ENCODE measurements at places on chromosomes 13 and 19.

GRCh38 chr19:4732680-4733114 is 9.1 kb upstream of the DPP9 start:
- no peak for DNase-seq

- peak; percentile 57 for DNase-seq
Observed at GRCh38 chr19:7595466-7596133, at the start of gene CAMSAP3. CAMSAP3 (plus strand) TSS chr19:7595863; CDS start chr19:7596003, 140 bp downstream.

- DNase-seq = no peak
Observed at GRCh38 chr19:51194527-51195315, 30.2 kb upstream of the CD33 start.

GRCh38 chr13:99700468-99700867 is 199.2 kb downstream of the TM9SF2 start:
- no peak for DNase-seq

GRCh38 chr13:30798776-30799355 is 63.5 kb downstream of the ALOX5AP start:
- no peak for DNase-seq

DNA sequence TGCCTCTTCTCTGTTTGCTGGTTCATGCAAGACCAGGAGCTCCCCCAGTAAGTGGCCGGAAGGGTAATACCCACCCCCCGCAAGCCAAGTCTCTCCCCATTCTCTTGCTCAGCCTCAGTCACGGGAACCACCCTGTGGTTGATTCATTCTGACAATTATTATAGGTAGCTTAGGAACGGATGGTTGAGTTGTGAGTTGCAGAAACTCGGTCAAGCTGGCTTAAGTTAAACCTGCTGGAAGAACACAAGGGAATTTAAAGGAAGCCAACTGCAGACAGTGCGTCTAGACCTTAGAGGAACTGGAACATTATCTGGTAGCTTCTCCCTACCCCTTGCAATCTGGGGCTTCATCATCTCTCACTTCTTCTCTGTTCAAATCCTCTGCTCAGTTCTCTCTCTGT is 8.9 kb downstream of the FPR1 start:
- DNase-seq = no peak

DNA sequence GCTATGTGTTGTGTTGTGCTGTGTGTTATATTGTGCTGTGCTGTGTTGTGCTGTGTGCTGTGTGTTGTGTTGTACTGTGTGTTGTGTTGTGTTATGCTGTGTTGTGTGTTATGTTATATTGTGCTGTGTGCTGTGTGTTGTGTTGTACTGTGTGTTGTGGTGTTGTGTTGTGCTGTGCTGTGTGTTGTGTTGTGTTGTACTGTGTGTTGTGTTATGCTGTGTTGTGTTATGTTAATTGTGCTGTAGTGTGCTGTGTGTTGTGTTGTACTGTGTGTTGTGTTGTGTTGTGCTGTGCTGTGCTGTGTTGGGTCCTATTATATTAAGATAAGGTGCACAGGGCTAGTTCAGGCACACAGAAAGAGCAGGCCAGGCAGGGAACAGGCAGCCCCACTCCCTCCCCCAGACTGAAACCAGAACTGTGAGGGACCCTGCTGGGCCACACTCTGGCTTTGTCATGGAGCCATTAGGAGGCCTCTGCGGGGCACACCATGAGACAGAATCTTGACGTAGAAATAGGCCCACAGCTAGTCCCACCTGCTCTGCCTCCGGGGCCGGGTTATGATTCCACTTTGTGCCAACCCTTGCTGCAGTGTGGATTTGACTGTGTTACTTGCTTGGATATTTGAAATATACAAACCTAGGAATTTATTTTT is 12.1 kb downstream of the SOX1 start:
- DNase-seq = no peak

DNA sequence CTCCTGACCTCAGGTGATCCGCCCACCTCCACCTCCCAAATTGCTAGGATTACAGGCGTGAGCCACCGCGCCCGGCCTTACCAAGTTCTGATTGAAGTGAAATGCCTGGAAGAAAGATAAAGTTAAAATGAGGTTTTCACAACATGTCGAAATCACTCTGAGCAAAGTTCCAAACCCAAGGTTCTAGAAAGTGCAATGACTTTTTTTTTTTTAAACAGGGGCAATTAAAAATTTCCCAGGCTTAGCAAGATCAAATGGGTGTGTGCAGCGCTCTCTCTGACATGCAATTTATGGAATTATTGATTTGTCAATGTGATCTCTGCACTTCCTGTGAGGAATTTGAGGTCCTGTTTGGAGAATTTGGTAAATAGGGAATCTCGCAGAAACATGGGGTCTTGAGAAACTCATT is 12.8 kb upstream of the MAP2K2 start:
- DNase-seq = no peak

GRCh38 chr19:32022044-32022640 is 323.3 kb upstream of the ZNF507 start:
- no peak for DNase-seq

DNA sequence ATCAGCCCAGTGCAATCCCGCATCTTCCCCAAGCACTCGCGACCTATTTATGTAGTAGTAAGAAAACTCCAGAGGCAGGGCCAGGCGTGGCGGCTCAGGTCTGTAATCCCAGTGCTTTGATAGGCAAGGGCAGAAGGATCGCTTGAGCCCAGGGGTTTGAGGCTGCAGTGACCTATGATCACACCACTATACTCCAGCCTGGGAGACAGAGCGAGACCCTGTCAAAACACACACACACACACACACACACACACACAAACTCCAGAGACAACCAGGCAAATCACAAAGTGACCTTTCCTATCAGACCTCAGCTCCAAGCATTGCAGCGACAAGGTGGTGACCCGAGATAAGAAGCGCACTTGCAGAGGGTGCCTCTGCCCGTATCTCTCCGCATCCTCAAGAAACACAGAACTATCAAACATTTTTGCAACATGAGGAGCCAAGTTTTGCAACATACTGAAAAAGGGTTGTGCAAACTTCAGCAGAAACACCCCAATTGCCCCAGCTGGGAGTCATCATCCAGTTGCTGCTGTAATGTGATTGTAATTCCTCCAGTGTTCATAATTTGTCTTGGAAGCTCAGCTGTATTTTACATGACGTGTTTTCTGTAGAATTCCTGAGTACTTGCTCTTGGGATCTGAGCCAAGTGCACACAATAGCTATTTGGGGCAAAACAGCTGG is 8.7 kb upstream of the KLF2 start:
- DNase-seq = no peak

DNA sequence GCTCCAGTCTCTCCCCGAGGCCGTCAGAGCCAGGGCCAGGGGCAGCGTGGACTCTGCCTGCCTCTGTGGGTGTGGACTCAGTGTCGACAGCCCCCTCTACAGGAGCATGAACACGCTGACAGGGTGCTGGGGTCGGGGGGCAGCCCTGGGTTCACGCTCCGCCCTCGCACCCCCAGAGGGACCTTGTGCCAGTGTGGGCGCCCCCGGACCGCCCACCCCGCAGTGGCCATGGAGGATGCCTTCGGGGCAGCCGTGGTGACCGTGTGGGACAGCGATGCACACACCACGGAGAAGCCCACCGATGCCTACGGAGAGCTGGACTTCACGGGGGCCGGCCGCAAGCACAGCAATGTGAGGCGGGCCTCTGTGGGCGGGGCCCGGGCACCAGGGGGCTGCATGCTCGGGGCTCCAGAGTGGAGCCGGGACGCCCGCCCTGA is 8.3 kb downstream of the TRPM4 start:
- no peak for DNase-seq

DNA sequence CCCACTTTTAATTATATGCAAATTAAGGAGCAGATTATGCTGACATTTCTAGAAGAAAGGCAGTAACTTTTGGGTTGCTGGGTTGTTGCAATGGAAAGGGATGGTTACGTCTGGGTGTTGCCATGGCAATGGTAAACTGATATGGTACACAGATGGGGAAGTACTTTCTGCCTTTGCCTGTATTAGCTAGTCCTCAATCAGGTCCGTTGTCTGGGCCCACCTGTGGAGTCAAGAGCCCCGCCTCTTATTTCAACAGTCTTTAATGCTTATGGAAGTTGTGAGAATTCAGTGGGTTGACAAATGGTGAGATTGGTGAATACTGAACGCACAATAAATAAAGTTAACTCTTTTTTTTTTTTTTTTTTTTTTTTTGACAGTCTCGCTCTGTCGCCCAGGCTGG is 30.6 kb upstream of the DPP9 start:
- no peak for DNase-seq

DNA sequence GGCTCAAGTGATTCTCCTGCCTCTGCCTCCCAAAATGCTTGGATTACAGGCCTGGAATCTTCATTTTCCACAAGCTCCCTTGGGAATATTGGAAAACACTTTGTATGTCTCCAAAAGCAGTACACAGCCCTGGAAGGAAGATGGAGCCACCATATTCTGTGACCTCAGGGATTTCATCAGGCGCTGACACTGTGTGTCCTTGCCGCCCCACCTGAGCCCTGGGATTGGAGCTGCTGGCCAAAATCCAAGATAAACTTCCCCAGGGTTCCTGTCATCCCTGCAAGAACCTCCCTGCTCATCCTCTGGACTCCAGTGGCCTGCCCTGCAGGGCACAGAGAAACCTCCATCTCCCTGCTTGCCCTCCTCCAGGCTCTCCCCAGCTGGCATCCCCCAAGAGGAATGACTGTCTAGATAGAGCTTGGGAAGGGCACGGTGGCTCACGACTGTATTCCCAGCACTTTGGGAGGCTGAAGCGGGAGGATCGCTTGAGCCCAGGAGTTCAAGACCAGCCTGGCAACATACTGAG is 1.3 kb upstream of the GNG7 start:
- DNase-seq = no peak

DNA sequence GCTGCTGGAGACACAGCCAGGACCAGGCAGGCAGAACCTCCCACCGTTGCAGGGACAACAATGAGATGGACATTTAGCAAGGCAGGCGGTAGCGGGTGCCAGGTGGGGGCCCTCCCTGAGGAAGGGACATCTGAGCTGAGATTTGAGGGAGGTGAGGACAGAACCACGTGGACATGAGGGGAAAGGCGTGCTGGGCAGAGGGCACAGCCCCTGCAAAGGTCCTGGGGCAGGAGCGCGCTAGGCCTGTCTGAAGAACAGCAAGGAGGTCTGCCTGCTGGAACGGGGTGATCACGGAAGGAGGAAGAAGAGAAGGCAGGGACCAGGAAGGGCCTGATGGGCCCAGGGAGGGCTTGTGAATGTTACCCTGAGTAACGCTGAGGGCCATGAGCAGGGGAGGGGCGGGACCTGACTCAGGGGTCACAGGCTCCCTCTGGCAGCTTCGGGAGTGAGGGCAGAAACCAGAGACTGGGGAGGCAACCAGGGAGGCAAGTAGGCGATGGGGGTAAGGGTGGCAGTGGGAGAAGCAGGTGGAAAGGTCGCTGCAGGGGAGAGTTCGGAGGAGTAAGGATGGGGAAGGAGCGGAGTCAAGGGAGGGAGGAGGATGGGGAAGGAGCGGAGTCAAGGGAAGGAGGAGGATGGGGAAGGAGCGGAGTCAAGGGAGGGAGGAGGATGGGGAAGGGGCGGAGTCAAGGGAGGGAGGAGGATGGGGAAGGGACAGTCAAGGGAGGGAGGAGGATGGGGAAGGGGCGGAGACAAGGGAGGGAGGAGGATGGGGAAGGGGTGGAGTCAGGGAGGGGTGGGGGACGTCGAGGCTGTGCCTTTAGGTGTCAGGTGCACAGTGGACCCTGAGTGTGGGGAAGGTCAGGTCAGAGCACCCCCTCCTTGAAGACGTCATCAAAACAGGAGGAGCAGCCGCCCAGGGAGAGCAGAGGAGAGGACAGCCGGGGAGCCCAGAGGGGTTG is 15.7 kb upstream of the B3GNT3 start:
- DNase-seq = no peak

DNA sequence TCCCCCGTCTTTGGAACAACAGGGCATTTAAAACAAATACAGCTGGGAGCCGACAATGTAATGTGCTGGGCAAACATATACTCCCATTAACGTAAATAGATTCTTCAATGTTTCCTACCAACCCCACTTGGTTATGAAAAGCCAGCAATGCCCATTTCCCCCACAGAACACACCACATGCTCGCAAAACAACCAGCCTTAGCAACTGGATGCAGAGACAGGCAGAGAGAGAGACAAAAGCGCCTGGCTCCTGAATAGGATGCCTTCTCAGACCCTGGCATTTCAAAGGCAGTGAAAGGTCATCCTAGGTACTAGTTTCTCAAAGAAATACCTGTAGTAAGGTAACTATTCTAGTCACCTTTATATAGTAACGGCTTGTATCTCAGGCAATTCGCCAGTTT is 462.9 kb downstream of the ITGBL1 start:
- no peak for DNase-seq

- no peak for DNase-seq
Observed at GRCh38 chr13:45827318-45827717, 24.2 kb downstream of the SIAH3 start.

GRCh38 chr19:52638601-52639000 is 446 bp upstream of the ZNF83 start:
- DNase-seq = no peak

GRCh38 chr19:33407716-33408115 is 34.2 kb downstream of the CEBPG start:
- peak; percentile 55 for DNase-seq

DNA sequence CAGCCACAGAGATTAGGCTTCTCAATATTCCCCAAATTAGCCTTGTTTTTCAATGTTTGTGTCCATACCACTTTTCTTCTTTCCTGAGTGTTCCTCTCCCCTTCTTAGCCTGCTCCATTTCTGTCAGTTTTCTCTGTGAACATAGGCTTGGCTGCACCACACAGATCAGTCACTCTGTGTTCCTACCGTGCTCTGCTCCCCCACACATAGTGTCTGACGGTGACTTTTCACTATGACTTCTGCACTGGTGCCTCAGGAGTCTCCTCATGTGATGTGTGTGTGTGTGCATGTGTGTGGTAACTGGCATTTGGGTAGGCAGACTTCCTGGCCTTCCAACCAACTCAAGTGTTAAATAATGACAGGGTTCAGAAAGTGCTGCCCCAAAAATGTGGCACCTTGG is 47.9 kb upstream of the MYCBP2 start:
- DNase-seq = no peak

DNA sequence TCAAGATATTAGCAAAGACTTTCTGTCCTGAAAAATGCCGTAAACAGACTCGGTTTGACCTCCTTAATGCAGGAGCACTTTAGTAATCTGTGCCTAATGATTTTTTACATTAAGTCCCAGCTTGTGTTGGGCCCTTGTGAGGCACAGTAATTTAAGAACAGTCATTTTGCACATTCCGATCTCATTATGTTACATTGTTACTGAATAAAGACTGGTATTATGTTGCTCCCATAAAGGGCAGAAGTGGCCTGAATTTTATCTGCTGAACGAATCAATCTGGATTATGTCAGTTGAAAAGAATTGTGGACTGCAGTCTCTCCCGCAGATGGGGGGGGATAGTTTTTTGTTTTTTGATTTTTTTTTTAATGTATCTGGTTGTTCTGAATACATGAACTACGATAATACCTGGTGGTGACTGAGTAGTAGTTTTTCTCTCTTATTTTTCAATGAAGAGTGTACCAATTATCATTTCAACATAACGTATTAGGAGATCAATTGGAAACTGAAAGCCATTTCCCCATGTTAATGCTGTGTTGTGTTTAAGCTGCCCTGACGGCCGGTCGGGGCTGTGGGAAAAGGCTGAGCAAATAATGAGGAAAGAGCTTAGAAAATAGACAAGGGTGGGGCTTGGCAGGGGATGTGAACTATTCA is 290.2 kb downstream of the ZNF536 start:
- peak; percentile 58 for DNase-seq

GRCh38 chr13:53250272-53250875 is 221.8 kb downstream of the OLFM4 start:
- no peak for DNase-seq
